GOT3 (cell line): ENCODE measurements at places on chromosomes 5 and 9.

DNA sequence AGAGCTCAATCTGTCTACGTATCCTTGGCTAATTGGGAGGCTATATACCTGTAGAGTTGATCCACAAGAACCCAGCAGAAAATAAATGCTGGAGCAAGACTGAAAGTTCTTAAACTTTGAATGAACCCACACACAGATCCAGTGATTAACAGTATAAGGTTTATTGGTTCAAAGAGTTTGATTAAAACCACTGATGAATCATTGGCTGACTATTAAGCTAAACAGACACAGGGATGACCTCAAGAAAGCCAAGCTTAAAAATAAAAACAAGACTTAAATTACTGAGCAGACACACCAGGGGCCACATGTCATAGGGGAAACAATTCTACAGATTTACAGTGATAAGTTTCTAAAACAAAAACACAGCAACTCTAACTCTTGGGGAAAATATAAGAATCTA is 163.6 kb downstream of the SPATA31D1 start:
- DNase-seq: no peak

- no peak for DNase-seq
Measured at GRCh38 chr9:82457298-82457697, 468.7 kb downstream of the SPATA31D1 start.

GRCh38 chr9:20569525-20569924 is 52.8 kb downstream of the MLLT3 start:
- DNase-seq: no peak

GRCh38 chr5:5344051-5344571 is 78.4 kb upstream of the ICE1 start:
- DNase-seq: no peak

- no peak for DNase-seq
Measured at GRCh38 chr9:4955836-4956235, 29.2 kb upstream of the JAK2 start.

GRCh38 chr5:139692679-139693308 is 44.6 kb downstream of the CXXC5 start:
- no peak for DNase-seq

DNA sequence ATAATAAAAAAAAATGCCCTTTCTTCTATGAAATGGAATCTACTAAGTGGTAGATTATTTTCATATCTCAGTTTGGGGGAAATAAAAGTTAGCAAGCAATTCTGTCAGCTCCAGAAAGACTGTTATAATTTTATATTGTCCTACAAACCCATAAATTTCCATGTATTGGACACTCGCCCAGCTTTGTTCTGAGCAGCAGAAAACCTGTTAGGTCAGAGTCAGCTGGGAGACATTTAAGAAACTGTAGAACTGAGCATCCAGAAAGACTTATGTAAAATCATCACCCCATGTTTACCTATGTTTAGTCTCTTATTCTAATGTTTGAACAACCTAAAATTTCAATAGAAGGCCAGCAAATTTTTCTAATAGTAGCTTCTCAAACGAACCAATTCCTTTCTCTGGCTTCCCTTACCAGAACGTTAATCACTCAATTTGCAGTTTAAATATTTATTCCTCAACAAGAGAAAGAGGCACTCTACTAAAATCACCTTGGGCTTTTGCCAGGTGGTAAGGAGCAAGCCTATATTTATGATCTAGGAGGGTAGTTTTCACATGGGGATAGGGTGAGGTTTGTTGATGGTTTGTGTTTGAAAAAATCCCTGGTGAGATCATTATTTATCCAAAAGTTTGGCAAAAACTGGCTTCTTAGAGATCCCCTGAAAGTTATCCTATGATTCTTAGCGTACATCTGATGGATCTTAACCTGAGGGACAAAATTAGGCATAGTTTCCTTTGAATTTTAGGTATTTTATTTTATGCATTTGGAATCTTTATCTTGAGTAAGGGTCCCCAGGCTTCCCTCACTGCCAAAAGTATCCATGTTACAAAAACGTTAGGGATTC is 34.4 kb downstream of the MACROH2A1 start:
- no peak for DNase-seq

DNA sequence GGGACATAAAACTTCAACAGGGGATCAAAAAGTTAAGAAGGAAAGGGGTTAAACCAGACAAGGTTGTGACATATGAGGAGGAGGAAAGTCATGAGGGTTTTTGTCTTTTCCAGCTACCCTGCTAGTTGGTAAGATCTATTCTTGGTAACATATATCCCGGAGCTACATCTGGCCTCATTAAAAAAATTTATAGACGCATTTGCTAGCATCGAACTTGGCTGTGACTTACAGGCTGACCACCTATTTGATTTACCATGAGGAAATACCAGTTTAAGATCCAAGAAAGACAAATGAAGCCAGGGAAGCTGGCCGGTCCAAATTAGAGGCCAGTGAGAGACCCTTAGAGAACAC is 87.6 kb upstream of the NIPAL4 start:
- DNase-seq: no peak

DNA sequence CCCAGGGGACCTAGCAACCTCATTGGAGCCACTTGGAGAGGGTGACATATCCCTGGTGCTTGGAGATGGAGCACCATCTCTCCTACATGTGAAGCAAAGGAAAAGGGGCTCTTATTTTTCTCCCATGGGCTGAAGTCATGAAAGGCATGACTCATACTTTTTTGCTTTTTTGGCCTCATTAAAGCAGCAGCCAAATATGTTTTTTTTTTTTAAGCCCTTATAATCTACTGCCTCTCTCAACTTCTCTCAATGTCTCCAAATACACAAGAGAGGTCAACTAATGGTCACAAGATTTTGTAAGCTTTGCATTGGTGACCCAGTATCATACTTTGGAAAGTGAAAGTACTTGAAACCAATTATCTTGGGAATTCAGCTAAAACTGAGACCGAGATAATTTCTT is 1.6 kb upstream of the CFAP90 start:
- DNase-seq: no peak

DNA sequence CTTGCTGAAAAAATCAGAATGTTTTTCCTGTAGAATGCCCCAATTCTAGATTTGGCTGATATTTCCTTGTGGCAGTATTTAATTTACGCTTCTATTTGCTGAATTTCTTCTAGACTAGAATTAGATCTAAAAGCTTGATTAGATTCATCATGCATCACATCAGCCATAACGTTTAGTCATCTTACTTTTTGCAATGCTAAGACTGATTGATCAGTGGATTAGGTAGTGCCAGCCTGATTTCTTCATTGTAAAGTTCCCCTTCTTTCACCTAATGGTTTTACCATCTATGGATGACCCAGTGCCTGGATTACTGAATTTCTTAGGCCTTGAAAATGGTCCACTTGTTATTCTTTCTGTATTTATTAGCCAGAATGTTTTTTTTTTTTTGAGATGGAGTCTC is 83.9 kb downstream of the PBX3 start:
- no peak for DNase-seq

- no peak for DNase-seq
Measured at GRCh38 chr5:134249469-134250379, 23.9 kb upstream of the PPP2CA start.

DNA sequence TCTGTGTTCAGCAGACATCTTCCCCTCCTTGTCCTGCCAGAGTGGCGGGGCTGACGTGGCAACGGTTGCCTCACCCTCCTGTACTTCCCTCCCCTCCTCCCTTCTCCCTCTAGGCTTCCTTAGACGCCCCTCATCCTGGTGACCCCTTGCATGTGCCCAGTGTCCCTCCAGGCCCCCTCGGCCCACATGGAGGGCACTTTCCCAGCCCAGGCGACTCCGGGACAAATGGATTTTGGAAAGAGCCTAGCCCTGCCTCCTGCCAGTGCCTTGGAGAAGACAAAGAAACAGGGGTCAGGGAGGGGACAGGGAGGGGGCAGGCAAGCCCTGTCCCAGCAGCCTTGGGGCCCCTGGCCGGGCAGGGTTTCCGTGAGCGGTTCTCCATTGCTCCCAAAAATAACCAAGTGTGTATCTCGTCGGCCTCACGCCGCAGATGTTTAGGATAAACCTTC is 38.3 kb upstream of the NEURL1B start:
- no peak for DNase-seq

DNA sequence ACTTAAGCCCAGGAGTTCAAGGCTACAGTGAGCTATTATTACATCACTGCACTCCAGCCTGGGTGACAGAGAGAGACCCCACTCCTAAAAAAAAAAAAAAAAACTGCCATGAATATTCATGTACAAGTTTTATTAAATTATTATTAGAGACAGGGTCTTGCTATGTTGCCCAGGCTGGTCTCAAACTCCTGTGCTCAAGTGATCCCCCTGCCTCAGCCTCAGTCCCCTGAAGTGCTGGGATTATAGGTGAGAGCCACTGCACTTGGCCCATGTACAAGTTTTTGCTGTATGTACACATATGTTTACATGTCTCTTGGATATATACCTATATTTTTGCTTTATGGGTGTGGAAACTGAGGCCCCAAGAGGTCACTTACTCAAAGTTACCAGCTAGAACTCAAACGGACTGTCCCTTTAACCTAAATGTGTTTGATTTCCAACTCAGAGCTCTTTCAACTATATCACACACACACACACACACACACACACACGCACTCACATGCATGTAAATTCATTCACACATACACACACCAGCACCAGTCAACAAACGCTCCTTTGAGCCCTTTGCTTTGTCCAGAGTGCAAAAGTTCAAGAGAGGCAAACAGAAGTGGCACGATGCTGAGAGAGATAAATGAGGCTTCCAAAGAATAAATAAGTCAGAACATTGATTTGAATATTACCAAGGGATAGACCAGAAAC is 42.3 kb upstream of the STRBP start:
- no peak for DNase-seq

GRCh38 chr5:172626031-172626581 is 15.0 kb upstream of the NEURL1B start:
- no peak for DNase-seq

- DNase-seq: no peak
Measured at GRCh38 chr9:128061275-128061960, 5.7 kb downstream of the NAIF1 start.

GRCh38 chr5:177496727-177497291 is 595 bp downstream of the PDLIM7 start:
- DNase-seq: peak; percentile 65

- DNase-seq: no peak
Measured at GRCh38 chr9:18936094-18936871, 96.7 kb downstream of the SAXO1 start.

DNA sequence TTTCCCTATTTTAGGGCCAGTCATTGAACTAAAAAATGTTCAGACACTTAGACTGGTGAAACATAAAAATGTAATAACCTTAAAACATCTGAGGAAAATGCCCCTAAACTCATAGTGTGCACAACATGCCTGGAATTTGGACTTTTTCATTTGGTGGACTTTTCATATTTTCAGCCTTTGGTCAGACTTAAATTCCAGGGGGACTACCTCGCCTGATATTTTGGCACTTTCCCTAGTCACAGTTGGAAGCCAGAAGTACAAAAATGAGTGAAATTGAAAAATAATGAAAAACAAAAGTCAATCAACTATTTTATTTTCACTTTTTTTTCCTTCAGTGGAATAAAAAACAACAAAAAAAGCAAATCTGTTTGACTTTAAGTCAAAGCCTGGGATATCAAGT is 256.2 kb downstream of the ACTL7B start:
- no peak for DNase-seq

GRCh38 chr9:34490760-34491159 is 32.0 kb downstream of the ENHO start:
- DNase-seq: no peak

- DNase-seq: no peak
Measured at GRCh38 chr5:122062205-122062604, 15.9 kb downstream of the LOX start.

- DNase-seq: no peak
Measured at GRCh38 chr9:29799227-29799626, 2225.9 kb upstream of the C9orf72 start.

DNA sequence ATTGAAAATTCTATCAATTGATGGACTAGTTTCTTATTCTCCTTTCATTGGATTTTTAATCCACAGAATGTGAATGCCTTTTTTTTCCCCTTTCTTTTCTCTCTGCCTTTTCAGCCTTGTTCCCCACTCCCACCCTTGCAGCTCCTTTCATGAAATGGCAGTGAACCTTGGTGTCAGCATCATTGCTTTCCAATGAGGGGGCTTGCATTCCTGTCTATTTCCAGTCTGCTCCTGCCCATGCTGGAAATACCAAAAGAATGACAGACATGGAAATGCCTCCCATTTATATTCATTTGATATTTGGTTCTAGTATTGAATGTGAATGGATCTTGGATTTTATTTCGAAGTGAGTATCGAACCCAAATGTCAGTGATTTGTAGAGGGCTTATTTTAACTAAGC is 162.7 kb upstream of the SGCD start:
- DNase-seq: no peak

- no peak for DNase-seq
Measured at GRCh38 chr5:5967944-5968343, 410.4 kb downstream of the MED10 start.

GRCh38 chr5:24496268-24496667 is 148.5 kb downstream of the CDH10 start:
- DNase-seq: no peak

- no peak for DNase-seq
Measured at GRCh38 chr9:4070266-4070665, 229.6 kb downstream of the GLIS3 start.

- DNase-seq: no peak
Measured at GRCh38 chr9:134204991-134205578, 40.7 kb upstream of the RNU6ATAC start.

- no peak for DNase-seq
Measured at GRCh38 chr5:138874241-138874640, 894 bp downstream of the LRRTM2 start.

DNA sequence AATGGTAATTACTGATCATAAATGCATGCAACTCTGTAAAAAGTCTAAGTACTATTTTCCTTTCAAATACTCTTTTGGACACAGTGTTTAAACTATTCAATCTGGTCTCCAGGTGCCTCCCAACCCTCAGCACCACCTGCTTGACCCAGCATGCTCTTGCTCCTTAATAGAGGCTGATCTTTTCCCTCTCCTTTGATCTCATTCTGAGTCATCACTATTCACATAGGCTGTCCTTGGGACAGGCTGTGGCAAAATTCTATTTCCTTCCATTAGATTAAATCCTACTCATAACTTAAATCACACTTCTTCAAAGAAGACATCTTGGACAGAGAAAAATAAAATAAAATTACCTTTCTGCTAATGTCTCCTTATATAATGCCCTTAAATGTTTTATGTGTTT is 199.4 kb upstream of the ST8SIA4 start:
- no peak for DNase-seq
